ENCODE measurements at places on chromosomes 1 and 21.

DNA sequence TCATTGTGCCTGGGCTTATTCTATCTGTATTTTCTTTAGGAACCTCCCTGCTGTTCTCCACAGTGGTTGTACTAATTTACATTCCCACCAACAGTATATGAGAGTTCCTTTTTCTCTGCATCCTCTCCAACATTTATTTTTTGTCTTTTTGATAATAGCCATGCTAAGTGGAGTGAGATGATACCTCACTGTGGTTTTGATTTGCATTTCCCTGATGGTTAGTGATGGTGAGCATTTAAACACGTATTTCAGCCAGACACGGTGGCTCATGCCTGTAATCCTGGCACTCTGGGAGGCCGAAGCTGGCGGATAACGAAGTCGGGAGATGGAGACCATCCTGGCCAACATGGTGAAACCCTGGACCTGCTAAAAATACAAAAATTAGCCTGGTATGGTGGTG lies 57.9 kb downstream of the SLAMF6 start:
- DNase-seq = no peak

DNA sequence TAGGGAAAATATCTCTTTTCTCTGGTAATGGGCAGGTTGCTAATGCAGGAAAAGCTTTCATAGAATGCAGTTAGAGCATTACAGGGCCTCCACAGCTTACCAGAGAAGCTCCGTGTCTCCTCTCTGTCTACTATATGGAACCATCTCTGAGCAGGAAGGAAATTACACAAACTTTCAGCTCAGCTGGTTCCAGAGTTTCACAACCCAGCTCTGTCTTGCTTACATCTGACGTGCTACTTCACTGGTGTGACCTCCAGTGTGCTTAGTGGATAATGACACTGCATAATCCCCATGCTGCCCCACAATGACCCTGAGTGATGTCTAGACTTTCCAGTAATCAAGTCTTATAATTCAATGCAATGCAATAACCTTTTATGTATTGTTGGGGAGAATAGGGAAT lies 4.3 kb upstream of the FGGY start:
- DNase-seq = no peak

GRCh38 chr1:80251591-80251990 lies 1245.1 kb upstream of the ADGRL4 start:
- DNase-seq = no peak

DNA sequence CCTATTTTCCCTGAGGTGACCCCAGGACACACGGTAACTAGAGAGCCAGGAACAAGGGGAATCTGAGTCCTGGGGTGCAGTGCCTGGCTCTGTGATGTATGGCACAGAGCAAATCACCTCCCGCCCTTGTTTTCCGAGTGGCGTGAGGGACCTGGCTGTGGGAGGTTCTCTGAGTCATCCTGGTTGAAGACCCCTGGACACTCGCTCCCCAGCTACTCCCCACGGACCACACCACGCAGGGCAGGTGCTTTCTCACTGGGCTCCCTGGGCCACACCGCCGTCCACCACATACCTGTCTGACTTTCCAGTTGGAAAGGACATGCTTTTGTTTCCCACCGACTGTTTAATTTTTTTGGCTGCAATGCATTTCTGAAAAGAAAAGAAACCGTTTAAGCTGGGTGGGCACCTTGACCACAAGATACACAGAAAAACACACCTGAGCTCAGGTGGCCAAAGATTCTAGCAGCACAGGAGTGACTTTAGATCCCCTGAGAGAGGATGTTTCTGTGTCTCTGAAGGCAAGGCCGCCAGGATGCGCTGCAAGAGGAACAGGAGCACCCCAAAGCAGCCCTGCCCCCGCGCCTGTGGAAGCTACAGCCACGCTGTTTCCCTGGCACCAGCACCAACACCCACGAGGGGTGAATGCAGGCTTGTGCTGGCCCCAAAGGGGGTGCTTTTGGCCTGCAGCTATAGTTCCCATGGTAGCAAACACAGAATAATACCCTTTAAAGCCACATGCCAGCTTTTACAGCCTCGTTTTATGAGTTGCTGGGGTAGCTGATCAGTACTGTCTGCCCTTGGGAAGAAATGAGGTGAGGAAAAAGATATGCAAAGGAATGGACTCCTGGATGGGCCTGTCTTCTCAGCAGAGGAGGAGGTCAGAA lies 8.1 kb upstream of the SRM start:
- DNase-seq = no peak

DNA sequence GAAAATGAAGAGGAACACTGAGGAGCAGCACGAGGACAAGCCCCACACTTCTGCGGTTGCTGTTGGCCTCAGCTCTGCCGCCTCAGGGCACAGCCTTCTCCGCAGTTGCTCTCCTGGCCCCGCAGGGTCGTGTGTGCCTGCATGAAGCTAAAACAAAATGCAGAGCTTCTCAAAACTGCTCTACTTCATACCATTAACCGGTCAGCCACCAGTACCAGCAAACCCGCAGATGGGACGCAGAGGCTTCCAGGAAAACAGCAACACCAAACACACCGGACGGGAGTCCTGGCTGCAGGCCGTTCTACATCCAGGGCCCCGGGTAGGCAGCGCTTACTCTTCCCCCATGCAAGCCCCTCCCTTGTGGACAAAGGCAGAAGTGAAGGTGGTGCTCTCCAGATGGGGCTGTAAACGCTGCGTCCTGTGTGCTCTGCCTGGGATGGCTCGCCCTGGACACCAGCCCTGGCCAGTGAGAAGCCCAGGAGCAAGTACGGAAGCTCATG lies 7.1 kb upstream of the C1orf159 start:
- no peak for DNase-seq

GRCh38 chr1:101875891-101876290 lies 120.8 kb downstream of the OLFM3 start:
- DNase-seq = no peak

DNA sequence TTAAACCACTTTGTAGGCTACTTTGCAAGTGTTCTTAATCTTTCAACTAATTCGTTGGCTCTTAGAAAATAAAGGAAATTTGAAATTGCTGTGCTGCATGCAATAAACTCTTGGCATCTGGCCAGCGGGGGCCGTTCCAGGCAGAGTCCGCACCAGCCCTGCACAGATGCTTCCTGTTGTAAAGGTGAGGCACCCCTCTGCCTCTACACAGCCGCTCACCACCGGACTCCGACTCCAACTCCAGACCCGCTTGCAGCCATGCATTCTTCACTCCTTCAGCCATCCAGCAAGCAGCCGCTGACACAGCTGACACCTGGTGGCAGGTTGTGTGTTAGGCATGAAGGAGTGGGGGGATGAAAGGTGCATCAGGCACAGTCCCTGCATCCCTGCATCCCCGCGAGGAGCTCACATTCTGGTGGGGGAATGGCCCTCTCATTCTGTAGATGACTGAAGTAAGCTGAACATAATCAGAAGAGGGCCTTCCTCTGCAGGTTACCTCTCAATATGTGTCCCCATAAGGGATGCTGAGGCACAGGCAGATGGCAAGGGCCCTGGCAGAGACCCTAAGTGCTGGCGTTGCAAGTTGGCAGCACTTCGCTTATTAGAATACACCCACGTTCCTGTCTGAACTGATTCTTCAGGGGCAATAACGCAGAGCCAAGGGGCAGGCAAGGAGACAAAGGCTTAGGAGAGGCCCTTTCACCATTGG lies 56.8 kb downstream of the GLIS1 start:
- peak; percentile 26 for DNase-seq

GRCh38 chr1:222813866-222814535 lies 838 bp upstream of the DISP1 start:
- no peak for DNase-seq

DNA sequence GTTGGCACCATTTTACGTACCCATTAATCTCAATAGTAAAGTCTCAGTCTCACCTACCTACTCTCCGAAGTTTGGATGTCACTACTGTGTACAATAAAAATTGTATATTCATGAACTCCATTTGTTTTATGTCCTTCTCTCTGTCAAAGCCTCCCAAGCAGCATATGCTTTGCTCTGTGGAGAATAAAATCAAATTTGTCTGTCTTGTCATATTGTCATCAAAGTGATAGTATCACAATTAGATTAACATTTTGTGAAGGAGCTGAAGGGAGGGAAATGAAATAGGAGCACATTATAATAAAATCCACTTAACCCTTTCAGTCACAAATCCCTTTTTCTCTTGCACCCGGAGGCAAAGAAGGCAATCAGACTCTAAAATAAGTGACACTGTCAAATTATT lies 177.1 kb upstream of the RRP15 start:
- no peak for DNase-seq

DNA sequence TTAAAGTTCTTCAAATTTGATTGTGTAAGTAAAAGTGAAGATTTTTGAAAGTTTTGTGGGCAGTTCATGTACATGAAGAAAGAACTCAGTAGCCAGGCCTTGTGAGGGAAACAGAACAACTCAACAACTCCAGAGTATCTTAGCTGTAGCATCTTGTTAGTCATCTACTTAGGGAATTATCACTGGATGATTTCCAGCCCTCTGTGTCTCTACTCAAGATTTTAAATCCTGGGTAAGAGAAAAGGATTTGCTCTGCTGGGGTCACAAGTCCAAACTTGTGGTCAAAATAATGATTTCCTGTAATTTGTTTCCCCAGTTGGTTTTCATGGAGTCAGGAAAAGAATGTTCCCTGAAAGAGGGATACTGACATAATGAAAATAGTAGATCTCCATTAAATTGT lies 8.2 kb downstream of the OR10T2 start:
- no peak for DNase-seq

DNA sequence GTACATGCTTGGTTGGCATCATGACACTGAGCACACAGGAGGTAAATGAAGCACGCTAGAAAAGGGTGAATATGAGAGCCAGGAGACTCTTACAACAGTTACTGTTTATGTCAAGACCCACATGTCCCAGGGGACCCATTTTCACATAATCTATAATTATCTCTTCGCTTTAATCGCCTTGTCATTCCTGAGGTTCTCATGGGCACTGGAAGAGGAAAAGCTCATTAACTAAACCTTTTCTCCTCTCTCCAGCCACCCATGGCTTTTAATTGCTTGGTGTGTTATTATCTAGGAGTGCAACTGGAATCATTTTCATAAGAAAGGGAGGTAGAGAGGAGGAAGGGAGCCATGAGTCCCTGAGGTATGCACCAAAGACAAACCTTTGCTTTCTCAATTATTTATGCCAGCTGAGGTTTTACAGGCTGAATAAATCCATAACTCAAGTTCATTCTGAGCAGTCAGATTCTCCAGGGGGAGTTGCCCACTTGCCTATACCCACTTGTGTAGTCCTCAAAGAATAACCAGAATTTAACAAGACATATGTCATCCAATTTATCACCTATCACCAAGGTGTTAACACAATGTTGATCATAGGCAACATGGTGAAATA lies 77.4 kb downstream of the ACBD6 start:
- no peak for DNase-seq

- peak; percentile 78 for DNase-seq
Observed at GRCh38 chr1:160625725-160626498, 20.9 kb downstream of the SLAMF1 start.

- DNase-seq = no peak
Observed at GRCh38 chr1:70220015-70220414, 1.2 kb upstream of the SRSF11 start.

- peak; percentile 68 for DNase-seq
Observed at GRCh38 chr1:182054698-182055326, 6.7 kb downstream of the ZNF648 start.

GRCh38 chr1:109149874-109150601 lies 36.1 kb downstream of the ELAPOR1 start:
- no peak for DNase-seq

DNA sequence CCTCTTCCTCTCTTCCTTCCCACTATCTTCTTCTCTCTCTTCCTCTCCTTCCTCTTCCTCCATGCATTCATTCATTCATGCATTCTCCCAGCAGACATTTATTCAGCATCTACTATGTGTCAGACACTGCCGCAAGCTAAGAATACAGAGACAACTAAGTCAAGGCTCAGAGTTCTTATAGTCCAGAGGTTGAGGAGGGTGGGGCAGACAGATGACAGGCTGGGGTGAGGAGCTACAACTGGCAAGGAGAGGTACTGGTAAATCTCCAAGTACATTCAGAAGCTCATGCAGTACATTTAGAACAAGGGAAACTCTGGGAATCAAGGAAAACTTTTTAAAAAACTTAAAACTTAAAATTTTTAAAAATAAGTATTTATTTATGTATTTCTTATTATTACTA lies 56.4 kb upstream of the FMOD start:
- DNase-seq = no peak

- DNase-seq = no peak
Observed at GRCh38 chr1:215730600-215730999, 163.5 kb downstream of the KCTD3 start.

- no peak for DNase-seq
Observed at GRCh38 chr1:174269989-174270651, 110.8 kb downstream of the RABGAP1L start.

DNA sequence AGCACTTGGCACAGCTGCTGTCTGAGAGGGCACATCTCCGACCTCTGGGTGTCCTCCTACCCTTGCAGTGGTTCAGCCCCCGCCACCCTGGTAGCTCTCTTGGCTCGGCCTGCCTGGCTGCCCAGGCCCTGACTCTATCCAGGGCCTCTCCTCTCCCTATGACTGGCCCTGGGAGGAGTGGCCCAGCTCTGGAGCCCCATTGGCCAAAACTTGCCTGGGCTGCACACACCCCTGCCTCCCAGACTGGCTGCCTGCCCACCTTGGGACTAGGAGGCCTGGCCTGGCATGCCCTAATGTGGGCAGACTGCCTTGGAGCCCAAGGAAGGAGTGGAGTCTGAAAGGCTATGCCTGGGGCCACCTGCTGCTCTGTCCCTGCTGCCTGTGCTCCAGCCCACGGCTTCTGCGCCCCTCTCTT lies 33.6 kb downstream of the ACOT11 start:
- DNase-seq = no peak

DNA sequence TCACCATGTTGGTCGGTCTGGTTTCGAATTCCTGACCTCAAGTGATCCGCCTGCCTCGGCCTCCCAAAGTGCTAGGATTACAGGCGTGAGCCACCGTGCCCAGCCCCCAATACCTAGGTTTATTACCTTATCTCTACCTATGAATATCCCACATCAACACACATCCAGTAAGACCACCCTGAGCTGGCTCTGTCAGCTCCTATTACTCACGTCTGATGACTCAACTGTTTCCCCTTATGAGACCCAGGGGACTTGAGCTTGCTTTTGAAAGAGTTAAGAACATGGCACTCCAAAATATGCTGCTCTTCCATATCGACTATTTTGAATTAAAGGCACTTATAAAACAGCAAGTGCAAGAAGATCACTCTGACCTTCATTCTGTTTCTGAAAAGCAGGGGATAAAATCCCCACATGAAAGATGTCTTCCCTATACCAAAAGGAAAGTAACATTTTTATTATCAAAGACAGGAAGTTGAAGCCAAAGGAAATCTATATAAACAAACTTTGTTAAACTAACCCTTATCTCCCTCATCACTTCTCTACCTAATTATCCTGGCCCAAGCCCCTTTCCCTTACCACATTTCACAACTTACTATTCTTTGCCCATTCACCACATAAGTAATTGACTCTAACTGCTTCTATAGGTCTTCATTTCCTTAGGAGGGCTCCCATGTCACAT lies 41.3 kb upstream of the OSBPL9 start:
- no peak for DNase-seq

DNA sequence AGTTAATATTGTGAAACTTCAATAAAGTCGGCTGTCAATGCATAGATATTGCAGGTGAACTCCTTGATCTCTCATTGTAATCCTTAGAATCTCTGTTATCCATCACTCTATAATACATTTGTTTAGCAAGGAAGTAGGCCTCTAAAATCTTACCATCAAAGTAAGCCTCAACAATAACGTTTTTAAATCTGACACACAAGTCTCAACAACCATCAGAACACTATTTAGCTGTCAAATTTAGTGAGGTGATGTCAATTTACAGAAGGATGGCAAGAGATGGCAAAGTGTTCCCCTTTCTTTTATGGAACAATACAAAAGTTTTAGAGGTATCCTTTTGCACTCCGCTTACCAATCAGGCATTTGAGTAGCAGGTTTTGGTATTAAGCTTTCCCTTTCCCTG lies 67.6 kb downstream of the RWDD3 start:
- no peak for DNase-seq

- no peak for DNase-seq
Observed at GRCh38 chr1:37670133-37670532, 22.2 kb upstream of the CDCA8 start.
